Neural cell (in vitro differentiated cells): ENCODE measurements at places on chromosomes 11 and 22. TPM values are rescaled to one million over a fixed set of nuclear protein-coding genes. Genes with fewer than 3 reads are reported as not detected.

The FZD4 gene
- 0.76 and 0.82 TPM in 2 replicates for polyA plus RNA-seq

The RAG1 gene
- polyA plus RNA-seq, result 0.12 and 0.16 TPM in 2 replicates

The PDXP gene
- 108 and 129 TPM in 2 replicates for polyA plus RNA-seq

The DEPDC7 gene
- polyA plus RNA-seq, result 1.3 and 3.3 TPM in 2 replicates
